Stimulated activated CD8-positive, alpha-beta memory T cell treated with anti-CD3 and anti-CD28 coated beads, Interleukin-4, amount 100 ng/mL, for 1 hour (primary cell): ENCODE measurements at places on chromosomes 12 and 14.

- DNase-seq, result no peak
Observed at GRCh38 chr12:65570451-65571130, 253.7 kb upstream of the HMGA2 start.

DNA sequence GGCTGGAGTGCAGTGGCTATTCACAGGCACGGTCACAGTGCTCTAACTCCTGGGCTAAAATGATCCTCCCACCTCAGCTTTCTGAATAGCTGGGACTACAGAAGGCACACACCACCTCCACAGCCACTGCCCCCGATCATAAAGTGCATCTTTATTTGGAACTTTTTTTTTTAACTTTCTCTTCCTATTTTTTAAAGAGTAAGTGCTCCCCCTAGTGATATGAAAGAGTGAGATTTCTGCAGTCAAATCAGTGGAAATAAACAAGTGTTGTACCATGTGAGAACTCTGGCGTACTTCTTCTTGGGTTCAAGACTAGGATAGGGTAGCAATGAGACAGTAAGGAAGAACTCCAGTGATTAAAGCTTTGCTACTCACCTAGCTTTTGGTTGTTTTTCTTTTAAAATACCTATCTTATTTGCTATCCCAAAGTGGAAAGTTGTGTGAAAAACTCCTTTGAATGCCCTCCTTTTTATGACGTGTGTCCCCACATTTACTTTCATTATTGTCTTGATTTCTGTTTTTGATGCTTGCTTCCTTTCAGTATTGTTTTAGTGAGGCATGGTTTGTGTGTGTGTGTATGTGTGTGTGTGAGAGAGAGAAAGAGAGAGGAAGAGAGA, 6.6 kb downstream of the PPP4R4 start:
- DNase-seq, result no peak

DNA sequence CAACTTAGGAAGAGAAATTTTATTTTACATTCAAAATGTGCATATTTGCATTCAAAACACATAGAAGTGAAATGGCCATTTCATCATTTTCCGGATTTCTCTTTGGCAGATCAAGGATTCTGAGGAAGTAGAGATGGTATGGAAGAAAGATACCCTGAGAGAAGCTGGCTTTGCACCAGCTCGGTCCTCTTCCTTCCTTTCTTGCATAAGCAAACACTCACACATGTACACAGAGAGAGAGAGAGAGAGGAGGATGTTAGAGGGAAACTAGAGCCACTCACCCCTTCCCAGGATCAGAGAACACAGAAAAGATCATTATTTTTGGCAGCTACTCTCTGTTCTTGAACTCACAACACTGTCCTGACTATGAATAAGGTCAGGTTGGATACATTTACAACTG, 15.6 kb upstream of the PLEKHD1 start:
- DNase-seq, result no peak

- no peak for DNase-seq
Observed at GRCh38 chr14:94394025-94394493, 5.7 kb upstream of the SERPINA1 start.

GRCh38 chr12:121762269-121762668, 31.2 kb downstream of the RHOF start:
- no peak for DNase-seq
